NK-92 treated with Interleukin-12 subunit alpha and Interleukin-12 subunit beta, amount 100 ng/mL, for 24 hours (cell line): ENCODE measurements at places on chromosomes 16 and 17.

GRCh38 chr17:38603786-38604478 is 1.8 kb downstream of the SRCIN1 start:
- no peak for DNase-seq

GRCh38 chr17:80816241-80817103 is 175.2 kb upstream of the CHMP6 start:
- DNase-seq = no peak

DNA sequence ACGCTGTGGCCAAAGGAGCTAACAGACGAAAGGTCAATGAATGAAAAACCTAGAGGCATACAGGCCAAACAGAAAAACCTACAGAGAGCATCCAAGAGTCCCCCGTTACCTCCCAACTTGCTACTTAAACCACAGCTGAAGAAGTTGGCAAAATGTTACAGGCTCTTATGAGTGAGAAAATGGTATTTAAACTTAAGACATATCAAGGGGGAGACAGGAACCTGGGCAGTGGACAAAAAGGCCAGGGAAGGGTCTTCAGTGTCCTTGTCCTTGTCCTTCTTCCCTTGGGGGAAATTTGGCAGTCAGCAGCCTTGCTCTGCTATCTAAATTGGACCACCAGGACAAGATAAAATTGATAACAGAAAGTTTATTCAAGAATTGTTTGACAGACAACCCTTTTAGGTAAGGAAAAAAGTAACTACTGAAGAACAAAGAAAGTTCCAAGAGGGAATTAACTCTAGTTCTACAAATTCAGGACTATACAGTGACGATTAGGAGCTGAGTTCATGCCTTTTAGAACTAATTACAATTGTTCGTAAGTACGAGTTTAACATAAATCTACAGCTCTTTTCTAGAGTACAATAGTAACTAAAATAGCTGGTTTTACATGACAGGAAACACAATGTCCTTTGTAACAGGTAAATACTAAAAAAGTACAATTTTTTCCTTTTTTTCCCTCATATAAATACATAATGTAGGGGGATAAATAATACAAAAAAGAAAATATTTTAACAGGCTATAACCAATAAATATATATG is 3.8 kb upstream of the HOXB2 start:
- DNase-seq = no peak

DNA sequence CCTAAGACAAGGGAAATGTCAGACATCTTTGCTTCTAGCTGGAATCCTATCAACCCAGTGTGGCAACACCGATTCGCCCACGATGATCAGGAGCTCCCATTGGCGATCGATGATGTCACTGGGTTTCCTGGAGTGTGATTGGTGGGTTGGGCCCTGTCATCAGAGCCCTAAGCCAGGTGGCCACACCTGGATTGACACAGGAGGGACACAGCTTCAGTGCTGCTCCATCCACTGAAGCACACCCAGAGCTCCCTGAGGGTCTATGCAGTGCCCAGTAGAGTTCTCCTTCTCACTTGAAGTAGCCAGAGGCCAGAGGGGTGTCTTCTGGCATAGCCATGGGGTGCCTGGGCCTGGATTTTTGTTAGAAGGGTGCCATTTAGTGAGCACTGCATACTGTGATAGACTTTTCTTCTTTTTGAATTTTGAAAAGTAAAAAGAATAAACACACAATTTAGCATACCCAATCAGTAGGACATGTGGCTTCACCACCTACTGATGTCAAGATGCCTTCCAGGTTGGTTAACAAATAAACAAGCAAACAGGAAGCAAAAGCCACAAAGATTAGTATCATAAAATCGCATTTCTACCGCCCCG is 77.6 kb downstream of the CMIP start:
- peak; percentile 50 for DNase-seq

DNA sequence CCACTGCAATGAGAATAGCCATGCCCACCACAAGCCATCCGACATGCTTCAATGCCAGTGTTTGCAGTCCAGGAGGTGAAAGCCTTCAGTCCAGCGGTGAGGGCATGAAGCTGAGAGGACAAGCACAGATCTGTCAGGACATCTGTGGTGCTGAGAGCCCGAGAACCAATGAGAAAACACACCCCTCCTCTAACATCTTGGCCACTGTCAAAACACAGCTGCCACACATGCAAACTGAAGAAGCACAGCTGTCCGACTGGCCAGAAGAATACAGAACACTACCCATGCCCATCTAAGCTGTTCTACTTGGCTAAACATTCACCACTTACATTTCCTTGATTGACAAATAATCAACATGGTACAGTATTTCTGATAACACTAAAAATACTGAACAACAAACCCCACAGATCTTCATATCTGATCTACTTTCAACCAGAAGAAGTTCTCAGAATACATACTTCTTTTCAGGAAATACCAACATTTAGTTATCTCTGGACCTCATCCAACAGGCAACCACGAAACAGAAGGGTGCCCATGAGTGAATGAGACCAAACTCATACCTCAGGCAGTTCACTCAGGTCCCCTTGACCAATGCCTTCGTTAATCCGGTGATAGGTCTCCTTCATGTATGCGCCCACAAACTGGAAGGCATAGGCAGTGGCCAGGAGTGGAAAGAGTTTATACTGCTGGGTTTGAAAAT is 10.2 kb upstream of the FBF1 start:
- no peak for DNase-seq

GRCh38 chr17:63838631-63839171 is 3.8 kb downstream of the SMARCD2 start:
- DNase-seq = no peak

- DNase-seq = no peak
Measured at GRCh38 chr16:84460406-84461028, 43.9 kb downstream of the MEAK7 start.

DNA sequence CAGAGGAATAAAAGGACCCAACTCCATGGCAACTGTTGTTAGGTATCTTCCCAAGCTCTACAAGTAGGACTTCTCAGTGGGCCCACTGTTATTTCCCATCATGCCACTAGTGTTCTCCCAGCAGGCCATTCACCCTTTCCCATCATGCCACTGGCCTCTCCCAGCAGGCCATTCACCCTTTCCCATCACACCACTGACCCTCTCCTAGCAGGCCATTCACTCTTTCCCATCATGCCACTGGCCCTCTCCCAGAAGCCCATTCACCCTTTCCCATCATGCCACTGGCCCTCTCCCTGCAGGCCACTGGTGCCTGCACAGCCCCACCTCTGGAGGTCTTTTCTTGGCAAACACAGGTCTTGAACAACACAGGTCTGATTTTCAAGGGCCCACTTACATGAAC is 36.3 kb downstream of the IFT140 start:
- no peak for DNase-seq

GRCh38 chr16:49932946-49933345 is 77.0 kb upstream of the ZNF423 start:
- no peak for DNase-seq

- DNase-seq = no peak
Measured at GRCh38 chr17:82090549-82091263, 7.3 kb downstream of the FASN start.

- no peak for DNase-seq
Measured at GRCh38 chr17:78082988-78083387, 45.6 kb downstream of the TMC6 start.

DNA sequence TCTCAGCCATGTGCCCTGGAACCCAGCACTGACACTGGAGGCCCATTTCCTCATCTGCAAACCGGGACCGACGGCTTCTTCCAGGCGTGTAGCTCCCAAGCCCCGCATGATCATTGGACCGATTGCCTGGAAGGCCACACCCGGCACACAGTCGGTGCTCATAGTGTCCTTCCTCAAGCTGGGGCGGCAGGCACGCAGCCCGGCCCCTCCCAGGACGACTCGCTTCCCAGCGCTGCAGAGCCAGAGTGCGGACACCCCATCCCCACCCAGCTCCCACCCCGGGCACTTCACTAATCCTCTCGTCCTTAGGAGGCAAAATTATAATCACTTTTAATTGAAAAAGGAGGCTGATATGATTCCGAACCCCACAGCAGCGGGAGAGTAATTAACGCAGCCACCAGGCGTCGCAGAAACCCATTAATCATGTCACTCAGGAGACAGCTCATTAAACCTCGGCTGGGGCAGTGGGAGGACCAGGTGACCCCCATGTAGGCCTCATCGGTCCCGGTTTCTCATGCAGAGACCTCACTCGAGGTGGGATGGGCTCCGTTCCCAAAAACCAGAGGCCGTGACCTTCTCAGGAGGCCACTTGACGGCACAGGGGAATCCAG is 33.1 kb downstream of the ZNF469 start:
- DNase-seq = no peak

DNA sequence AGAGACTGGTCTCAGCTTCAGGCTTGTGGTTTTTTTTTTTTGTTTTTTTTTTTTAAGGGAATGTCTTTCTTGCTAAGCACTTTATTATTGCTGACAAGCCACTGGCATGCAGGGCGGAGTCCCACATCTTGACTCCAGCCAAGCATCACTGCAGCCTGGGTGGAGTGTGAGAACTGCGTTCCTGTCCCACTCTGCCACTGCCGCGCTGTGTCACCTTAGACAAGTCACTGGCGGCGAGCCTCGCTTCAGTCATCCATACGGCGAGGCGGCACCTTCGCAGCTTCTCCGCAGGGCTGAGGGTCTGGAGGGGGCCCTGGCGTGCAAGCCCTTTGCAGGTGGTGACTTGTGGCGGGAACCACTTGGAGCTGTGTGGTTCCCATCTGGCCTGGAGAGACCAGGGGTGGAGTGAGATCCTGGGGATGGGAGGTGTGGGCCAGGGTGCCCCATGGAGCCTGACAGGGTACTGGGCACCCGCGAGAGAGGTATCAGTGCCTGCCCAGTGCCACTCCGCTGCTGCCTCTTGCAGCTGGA is 99.1 kb upstream of the CIBAR2 start:
- DNase-seq = no peak

DNA sequence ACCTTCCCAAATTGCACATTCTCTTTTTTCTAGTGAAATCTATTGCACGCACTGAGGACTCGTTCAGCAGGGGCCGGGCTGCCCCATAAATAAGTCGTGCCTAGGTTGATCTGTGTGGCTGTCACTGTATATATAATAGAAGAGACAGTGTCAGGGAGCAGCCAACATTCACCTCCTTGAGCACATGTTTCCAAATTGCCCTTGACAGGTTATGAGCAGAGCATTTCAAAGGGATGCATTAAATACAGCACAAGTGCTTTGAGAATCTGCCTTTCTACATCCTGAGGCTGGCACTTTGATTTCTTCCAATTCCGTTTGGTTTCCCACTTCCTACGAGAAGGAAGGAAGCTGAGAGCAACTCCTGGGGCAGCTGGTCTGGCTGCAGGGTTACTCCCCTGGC is 291.2 kb downstream of the NPIPA8 start:
- DNase-seq = no peak

- no peak for DNase-seq
Measured at GRCh38 chr17:75128694-75129505, 2.6 kb downstream of the NT5C start.

DNA sequence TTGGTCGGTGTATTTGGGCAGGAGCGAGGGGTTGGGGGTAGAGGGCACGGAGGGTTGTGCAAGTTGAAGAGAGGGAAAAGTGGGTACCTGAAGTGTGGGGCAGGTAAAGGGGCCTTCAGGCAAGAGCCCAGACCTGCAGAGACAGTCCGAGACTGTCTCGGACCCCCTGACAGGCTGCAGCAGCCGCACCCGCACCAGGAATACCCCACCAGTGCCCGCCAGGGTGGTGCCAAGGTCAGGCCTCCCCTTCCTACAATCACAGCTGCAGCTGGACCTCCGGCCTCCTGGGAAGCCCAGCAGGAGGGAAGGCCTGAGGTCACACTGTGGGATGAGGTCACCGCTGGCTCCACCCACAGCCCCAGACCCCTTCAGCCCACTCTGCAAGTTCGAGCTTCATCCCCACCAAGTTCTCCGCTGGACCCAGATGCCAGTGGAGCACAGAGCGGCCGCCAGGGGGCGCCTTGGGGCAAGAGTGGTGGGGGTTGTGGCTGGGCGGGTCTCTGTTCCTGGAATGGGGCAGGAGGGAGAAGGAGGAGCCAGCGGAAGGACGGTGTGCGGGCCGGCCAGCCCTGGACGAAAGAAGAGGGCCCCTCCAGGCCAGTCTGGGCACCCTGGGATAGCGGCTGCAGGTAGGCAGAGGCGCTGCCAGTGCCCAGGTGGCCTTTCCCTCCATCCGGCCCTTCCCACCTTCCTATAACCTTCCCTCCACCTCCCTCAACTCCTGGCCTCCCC is at the start of gene HSD3B7:
Gene HSD3B7, plus strand, starts transcription at position 539 of the 732 bp plus-strand sequence. CDS start 452 bp downstream, outside the sequence.
- DNase-seq = peak; percentile 66

DNA sequence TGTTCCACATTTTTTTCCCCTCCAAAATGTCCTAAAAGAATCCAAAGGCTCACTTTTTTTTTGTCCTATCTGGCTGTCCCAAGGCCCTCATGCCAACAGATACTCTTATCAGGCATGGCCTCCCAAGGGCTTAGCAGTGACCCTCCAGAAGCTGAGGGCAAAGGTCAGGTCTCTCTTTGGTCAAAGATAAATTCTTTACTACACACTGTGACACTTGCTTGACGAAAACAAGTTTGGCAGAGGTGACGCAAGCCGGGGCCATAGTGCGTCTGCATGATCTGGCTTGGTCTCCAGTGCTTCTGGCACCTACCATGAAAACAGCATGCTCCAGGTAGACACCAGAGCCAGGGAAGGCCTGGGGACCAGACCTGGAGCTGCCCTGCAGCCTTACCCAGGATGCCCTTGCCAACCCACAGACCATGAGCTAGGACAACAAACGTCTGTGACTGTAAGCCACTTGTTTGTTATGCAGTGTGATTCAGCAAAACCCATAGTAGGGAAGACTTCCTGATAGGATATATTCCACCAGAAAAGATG is 48.5 kb upstream of the IRF8 start:
- DNase-seq = no peak

DNA sequence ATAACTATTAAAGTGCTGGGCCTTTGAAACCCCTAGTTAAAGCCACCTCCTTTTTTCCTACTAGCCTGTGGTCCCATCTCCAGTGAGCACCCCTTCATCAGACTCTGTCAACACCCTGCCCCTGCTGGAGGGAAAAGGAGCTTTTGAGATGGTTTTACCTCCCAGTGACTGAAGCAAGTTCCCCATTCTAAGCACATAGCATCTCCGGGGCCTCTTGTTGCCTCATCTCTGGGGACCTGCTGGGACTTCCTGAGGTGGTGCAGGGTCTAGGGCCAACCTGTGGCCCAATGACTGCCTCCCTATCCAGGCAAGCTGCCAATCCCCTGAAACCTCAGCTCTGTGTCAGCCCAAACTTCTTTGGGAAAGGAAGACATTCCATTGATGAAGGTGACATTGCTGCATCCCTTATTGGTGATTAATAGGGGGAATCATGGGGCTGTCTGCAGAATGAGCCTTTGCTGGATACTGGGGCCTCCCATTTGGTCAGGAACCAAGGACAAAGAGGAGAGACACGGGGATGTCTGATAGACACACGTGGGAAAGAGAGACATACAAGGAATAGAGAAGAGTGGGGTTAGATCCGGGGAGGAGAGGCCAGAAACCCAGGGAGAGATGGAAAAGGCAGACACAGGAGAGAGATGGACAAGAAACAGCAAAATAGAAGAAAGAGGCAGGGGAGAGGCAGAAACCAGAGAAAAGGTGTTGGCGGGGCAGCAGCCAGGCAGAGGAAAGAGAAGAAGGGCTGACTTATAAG is 2.4 kb downstream of the C1QL1 start:
- no peak for DNase-seq

GRCh38 chr17:1315409-1315808 is 35.9 kb downstream of the TRARG1 start:
- no peak for DNase-seq
